ENCODE measurements at places on chromosomes 7 and 10.

GRCh38 chr10:74213571-74214162 is 62.6 kb downstream of the ADK start:
- DNase-seq, result no peak

GRCh38 chr7:42469341-42469740 is 232.3 kb upstream of the GLI3 start:
- DNase-seq, result no peak

- DNase-seq, result no peak
These were observed 138.1 kb downstream of the HERPUD2 start for GRCh38 chr7:35556515-35557471.

GRCh38 chr10:11835704-11836103 is 12.5 kb downstream of the PROSER2 start:
- DNase-seq, result no peak

DNA sequence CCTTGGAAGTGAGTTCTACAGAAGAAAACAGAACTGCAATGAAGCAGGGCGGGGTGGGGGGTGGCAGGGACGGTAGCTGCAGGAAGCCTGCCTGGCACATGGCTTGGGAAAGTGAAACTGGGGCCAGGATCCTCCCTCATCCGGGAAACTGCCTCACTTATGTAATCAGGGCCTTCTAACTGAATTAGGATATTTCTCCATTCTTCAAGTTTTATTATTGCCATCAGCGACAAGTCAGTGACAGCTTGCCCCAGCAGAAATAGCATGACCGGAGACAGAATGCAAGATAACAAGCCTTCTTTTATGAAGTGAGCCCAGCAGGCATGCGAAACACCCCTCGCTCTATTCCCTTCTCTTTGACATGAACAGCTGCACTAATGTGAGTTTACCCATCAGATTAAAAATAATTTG is 77.5 kb upstream of the CACUL1 start:
- DNase-seq, result no peak

DNA sequence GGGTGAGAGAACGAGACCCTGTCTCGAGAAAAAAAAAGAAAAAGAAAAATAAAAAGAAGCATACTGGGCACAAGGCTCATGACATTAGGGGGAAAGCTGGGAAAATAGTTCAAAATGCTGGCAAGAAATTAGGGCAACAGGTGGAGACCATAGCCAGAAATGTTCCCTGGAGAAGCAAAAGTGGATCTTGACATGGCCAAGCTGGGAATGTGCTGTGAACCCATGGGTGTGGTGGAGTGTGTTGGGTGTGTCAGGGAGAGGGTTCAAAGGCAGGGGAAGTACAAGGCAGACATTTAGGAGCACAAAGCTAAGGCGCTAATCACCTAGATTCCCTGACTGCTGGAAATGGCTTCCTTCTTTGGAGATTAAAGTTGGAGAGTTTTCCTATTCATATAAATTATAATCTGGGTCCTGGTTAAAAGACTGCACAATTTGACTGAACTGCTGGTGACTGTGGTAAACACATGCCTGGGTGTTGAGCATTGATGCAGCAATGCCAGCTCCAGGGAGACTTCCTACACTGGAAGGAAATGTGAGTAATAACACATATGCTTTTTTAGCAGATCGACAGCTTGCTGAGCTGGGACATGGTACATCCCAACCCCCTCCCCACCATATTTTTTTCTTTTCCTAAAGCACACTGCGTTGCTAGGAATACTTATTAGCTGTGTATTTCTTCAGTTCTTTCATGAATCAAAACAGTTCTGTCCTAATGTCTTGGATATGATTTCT is 70.1 kb upstream of the ARHGAP21 start:
- DNase-seq, result no peak

GRCh38 chr7:85001495-85002345 is 185.1 kb downstream of the SEMA3D start:
- DNase-seq, result no peak

GRCh38 chr7:51015581-51015980 is 232.9 kb upstream of the GRB10 start:
- no peak for DNase-seq

GRCh38 chr7:102840404-102840803 is 72.4 kb upstream of the LRRC17 start:
- no peak for DNase-seq

DNA sequence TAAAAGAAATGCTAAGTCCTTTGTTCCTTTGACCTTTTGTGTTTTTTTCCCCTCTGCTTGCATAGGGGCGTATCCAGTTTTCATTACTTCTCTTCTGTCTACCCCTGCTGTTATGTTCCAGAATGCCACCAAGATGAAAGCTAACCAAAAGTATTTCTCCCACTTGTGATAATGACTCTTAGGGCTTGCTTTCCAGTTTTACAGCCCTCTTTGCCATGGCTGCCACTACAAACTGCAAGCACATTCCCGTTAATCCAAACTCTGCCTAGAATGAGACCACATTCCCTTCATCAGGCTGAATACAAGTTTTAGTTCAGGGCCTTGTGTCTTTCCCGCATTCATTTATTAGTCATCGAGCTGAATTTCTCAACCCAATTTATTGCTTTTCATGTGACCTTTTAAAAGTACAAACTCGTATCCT is 23.6 kb upstream of the CD36 start:
- DNase-seq, result no peak

GRCh38 chr10:45557275-45557905 is 115.2 kb downstream of the ZFAND4 start:
- DNase-seq, result no peak

Data from stimulated activated CD8-positive, alpha-beta memory T cell treated with anti-CD3 and anti-CD28 coated beads, Interleukin-7, amount 100 ng/mL, for 1 hour (primary cell).